ENCODE measurements at places on chromosomes 1 and 21.

- DNase-seq = no peak
These were observed 45.5 kb downstream of the CACHD1 start for GRCh38 chr1:64515427-64515826.

- no peak for DNase-seq
These were observed 149.7 kb upstream of the RRP15 start for GRCh38 chr1:218135371-218135770.

DNA sequence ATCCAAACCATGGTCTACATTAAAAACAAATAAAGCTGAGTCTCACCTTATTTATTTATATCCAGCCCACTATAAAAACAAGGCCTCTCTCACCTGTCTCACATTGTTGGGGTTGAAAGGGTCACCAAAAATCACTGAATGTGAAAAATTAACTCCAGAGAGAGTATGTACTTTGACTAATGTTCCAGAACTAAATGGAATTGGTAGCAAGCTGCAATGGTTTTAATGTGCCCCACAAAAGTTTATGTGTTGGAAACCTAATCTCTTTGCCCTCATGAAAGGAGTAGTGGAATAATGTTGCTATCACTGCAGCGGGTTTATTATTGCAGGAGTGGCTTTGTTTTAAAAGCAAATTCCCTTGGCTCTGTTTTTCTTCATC lies 230.3 kb downstream of the LTN1 start:
- no peak for DNase-seq

DNA sequence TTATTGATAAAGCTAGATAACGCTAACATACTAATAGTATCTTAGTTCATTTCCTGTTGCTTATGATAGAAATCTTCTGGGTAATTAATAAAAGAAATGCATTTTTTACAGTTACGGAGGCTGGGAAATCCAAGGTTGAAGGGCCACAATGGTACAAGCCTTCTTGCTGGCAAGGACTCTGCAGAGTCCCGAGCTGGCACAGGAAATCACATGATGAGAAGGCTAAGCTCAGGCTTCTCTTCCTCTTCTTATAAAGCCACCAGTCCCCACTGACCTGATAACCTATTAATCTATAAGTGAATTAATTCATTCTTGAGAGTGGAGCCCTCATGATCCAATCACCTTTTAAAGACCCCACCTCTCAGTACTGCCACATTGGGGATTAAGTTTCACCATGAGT lies 82.6 kb downstream of the GPR161 start:
- DNase-seq = no peak

DNA sequence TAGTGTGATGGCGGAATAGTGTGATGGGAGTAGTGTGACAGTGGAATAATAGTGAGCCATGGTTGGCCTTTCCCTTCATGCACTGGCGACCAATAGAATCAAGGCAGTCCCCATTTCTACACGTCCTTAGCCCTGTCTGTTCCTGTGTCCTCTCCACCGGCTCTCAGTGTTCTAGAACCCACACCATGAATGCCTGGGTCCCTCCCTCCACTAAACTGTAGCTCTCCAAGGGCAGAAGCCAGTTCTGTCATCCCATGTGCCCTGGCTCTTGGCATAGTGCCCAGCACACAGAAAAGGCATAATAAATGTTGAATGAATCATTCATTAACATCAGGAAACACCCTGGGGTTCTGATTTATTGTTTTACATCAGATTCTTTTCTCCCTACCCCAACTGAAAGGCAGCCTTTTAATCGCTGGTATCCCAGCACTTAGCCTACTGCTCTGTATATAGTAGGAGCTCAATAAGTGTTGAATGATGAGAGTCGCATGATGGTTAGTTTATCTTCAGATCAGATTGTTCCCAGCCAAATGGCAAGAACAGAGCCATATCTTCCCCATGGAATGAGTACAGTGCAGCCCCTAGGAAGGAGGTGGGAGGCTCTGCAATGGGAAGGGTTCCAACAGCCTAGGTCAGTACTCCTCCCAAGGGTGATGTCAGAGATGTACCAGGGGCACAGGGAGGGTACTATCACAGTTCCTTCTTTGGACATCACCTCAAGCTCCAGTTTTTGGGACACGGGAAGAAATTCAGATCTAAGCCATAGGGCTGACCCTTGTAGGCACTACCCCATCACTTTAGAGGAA lies 325.7 kb downstream of the HHAT start:
- DNase-seq = no peak

DNA sequence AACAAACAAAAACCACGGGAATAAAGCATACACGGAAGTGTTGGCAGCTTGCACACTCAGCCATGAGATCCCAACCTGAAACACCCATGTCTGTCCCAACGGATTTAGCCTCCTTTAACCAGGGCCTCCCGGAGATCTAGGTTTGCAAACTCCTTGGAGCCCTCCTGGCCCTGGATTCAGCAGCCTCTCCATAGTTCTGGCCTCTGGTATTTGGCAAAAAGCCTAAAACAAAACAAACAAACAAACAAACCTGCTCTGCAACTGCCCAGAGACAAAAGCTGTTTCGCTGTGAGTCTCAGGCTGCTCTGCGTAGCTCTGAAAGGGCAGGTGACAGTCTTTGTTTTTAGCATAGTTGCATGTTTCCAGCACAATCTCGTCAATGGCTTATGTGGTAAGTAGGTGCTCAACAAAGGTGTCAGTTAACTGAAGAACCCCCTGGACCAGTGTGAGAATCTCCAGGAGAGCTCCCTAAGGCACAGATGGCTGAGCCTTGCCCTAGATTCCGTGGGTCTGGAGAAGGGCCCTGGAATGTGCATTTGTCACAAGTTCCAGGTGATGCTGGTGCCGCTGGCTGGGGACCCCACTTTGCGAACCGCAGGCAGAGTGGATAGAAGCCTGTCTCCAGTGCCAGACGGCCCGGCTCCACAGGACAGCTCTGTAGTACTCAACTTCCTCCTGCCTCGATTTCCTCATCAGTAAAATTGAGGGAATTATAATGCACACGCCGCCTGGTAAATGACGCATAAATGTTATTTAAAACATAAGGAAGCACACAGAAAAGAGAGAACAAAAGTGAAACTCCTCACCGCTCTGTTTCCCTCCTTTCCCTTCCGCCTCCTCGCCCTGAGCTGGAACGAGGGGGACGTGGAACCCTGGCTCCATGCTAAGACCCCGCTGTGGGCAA lies 86.2 kb downstream of the RIPK4 start:
- DNase-seq = no peak

DNA sequence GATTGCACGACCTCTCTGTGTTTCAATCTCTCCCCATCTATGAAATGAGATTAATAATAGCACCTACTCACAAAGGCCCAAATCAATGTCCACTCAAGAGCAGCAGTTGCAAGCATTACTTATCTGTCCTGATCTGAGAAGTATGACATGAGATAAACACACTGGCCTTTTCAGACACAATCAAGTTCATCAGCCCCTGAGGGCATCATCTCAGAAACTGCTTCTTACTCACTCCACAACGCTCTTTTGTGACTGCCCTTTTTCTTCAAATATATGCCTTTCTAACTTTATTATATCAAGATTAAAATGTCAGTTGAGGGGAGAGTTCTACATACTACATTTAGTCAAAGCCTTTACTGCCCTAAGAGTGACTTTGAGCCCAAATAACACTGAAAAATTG lies 371.9 kb upstream of the SPAG17 start:
- DNase-seq = no peak

DNA sequence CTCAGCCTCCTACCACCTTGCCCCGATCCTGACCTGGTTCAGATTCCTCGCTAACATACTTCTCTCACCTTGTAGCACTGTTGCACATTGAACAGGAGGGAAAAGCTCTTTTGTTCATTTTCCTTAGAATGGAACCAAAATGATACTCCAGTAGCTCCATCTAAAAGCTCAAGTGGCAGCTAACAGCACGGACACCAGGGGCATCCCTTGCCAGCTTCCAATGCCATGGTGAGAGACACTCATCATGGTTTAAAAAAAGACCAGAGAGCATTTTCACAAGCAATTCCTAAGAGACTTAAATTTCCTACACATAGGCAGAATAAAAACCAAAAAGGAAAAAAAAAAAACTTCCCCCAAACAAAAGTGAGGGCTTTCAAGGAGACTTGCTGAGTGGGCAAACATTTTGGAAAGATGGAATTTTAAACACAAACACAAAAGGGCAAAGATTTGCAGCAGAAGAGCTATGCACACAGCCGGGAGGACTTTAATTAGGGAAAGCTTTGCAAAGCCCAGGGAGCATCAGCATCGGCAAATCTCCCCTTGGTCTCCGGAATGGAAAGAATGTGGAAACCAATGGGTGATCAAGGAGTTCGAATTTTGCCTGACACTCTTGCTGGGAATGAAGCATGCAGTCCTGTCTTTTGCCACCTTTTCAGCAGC lies 84.3 kb downstream of the CAPZB start:
- no peak for DNase-seq

DNA sequence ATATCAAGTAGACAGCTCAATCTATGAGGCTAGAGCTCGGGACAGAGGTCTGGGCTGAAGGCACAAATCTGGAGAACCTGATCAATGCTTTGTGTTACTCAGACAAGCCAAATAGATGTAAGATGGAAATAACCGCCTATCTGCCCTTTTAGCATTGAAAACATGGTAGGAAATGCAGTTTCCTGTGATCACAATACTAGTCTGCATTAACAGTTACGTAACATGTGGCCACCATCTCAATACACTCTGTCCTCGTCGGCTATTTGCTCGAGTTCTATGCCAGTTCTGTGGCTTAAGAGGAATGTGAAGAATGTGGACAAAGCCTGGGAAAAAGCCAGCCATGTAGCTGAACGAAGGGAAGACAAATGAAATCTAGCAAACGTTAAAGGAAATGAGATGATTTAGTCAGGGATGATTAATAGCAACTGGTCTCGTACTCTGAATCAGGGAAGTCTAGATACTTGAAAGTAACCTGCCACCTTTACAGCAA lies 73.3 kb downstream of the HSF2BP start:
- no peak for DNase-seq

DNA sequence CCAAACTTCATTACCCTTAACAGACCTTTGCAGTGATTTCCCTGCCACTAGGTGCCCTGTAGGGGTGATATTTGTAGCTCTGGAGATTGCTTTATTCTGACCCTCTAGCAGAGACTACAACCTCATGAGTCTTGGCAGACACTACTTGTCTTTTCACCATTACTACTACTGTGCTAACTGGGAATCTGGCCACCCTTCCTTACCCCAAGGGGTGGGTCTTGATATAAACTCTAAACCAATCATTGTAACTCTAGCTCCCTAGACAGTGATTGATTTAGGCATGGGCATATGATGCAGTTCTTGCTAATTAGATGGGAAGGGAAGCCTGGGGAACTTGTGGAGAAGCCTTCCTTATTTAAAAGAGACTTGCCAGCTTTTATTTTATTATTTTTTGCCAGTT lies 3.9 kb downstream of the KPNA6 start:
- DNase-seq = no peak

DNA sequence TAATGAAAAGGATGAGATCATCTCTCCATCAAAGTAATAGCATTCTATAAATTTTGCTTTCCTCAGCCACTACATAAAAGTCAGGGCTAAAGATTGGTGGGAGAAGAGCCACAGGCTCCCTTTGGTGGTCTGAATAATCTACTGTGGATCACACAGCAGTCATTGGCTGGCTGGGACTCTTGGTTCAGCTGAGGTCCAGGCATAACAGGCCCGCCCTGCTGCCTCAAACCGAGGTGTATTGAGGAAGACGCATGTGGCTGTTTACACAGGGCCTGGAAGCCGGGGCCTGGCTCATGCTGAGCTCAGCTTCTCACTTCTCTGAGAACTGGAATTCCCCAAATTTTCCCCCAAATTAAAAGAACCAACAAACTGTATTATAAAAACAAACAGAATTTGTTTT lies 139.2 kb downstream of the PTPRC start:
- DNase-seq = no peak

DNA sequence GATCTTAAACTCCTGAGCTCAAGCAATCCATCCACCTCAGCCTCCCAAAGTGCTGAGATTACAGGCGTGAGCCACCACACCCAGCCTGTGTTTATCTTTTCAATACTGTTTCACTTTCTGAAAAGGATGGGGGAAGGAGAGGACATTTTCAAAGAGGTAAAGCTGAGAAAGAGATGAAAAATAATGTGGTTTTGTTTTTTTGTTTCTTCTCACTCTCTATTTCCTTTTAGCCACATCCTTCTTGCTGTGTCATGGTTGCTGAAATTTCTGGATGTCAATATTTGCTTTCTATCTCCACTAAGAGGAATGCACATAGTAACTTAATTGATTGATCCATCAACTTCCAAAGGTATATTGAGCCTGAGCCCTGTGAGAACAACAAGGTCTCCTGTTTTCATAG lies 6.4 kb upstream of the C1orf21 start:
- no peak for DNase-seq

DNA sequence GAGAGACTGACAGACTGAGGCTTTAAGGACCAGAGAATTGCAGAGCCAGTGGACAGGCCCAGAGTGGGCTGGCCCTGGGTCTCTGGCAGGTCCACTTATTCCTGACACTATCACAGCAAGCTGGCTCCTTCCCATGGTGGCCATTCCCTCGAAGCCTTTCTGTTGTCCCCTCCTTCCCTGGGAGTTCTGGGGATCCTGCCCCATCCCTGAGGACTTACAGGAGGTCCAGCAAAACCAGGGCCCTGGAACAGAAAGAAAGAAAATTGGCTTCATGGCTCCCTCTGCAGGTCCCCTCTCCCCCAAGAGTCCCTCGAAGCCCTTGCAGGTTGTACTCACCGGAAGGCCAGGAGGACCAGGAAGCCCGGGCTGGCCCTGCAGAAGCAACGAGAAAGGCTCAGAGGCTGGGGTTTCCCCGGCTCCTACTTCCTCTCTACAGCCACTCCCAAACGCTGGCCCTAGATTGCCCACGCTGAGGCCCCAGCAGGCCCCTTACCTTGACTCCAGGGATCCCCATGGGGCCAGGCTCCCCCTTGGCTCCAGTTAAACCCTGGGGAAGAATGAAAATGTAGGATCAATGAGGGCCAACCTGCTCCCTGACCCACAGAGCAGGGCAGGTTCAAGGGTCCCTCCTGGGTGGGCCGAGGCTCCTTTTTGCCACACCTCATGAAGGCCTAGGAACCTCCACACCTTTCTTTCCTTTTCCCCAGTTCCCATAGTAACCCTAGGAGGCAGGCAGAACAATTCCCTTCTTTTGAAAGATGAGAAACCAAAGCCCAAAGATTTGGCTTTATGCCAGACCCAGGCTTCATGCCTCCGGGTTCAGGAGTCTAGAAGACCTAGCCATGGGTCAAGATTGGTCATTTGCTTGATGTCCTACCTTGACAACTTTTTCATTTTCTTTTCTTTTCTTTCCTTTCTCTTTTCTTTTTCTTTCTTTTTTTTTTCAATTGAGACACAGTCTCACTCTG lies 4.6 kb downstream of the COL9A2 start:
- no peak for DNase-seq

- DNase-seq = no peak
These were observed 13.3 kb upstream of the EIF4G3 start for GRCh38 chr1:21189906-21190500.

GRCh38 chr1:92201973-92202372 lies 15.7 kb upstream of the C1orf146 start:
- DNase-seq = no peak

GRCh38 chr1:67371043-67371442 lies 59.2 kb downstream of the SERBP1 start:
- no peak for DNase-seq
